ENCODE measurements at places on chromosomes 11 and 22.

GRCh38 chr11:76861490-76861953 lies 804 bp downstream of the ACER3 start:
- no peak for DNase-seq

GRCh38 chr11:44829838-44830237 lies 103.1 kb downstream of the TSPAN18 start:
- DNase-seq: no peak

- no peak for DNase-seq
Observed at GRCh38 chr11:100866453-100866852, 179.4 kb downstream of the ARHGAP42 start.

- DNase-seq: no peak
Observed at GRCh38 chr11:132263241-132263640, 892.8 kb downstream of the NTM start.

DNA sequence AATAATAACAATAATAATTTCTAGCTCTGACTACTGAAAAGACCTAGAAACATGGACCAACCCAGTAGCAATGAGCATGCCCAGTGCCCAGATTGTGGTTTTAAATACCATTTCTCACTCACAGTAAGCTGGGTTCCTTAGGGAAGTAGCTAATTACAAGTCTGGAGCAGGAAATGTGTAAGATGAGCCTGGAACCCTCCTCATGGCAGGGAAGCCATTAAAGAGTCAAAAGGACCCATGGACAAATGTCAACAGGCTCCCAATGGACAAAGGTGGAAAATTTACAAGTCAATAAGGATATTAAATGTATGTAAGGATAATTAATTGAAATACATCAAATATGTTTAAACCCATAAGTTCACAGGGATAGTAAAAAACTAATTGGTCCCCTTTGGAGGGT lies 10.6 kb upstream of the CSNK2A3 start:
- no peak for DNase-seq

GRCh38 chr11:21825127-21825526 lies 367.8 kb upstream of the ANO5 start:
- DNase-seq: no peak

GRCh38 chr11:111976767-111977145 lies 39.6 kb downstream of the DIXDC1 start:
- DNase-seq: no peak

DNA sequence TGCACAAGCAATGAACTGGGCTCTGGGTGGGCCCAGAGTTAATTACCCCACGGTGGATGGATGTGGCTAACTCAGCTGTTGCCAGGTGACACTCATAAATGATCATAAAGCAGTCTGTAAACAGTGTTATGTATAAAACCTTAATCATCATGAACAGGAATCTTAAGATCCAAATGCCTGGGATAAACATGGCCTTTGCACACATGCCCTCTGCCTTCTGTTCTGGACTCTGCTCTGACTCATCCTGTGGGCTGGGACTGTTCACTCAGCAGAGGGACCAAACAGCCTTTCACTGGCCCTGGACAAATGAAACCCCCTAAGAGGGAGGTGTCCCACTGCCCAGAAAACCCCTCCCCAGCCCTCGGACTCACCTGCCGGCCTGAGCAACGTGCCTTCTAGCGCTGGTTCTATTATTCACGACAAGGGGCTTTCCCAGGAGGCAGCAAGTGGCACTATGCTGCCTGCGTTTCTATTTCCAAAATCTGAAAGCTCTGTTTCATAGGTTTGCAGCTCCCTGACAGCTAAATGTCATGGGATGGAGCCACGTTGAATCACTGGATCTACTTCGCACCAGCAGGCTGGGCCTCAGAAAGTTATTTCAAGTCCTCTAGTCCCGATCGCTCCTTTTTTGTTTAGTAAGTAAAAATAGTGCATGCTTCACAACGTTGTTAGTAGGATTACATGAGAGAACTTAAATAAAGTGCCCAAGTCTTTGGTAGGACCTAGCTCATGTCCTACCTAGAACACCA lies 53.0 kb downstream of the LARGE1 start:
- DNase-seq: no peak

- DNase-seq: no peak
Observed at GRCh38 chr11:68142028-68142412, 20.8 kb upstream of the CHKA start.

GRCh38 chr11:67534070-67534679 lies 10.9 kb upstream of the CABP2 start:
- DNase-seq: no peak

DNA sequence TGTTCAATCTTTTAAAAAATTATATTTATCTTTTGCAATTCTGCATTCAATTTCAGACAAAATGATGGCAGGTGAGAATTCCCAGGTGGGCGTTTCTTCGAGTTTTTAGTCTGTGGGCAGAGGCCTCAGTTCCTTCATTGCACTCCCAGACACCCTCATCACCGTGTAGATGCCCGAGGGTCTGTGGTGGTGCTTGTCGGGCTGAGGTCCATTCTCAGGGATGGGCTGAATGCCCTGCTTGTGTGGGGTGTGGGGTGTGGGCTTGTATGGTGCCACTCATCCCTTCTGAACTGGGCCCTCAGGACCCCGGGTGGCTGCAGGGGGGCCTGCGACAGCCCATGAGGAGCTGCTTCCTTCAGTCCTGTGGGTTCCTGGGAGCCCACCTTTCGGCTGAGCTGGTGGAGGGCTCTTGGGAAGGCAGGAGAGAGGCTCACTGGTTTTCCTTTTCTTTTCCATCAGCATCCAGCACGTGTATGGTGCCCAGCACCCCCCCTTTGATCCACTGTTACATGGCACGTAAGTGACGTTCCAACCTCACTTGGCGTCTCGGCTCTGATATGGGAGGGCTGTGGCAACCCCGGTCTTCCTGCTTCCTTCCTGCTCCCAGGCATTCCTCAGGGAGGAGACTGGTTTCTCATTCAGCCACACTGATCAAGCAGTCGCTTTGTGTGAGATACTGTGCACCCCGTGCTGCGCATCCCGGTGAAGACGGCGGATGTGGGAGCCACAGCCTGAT lies 29.8 kb downstream of the TBC1D22A start:
- no peak for DNase-seq

DNA sequence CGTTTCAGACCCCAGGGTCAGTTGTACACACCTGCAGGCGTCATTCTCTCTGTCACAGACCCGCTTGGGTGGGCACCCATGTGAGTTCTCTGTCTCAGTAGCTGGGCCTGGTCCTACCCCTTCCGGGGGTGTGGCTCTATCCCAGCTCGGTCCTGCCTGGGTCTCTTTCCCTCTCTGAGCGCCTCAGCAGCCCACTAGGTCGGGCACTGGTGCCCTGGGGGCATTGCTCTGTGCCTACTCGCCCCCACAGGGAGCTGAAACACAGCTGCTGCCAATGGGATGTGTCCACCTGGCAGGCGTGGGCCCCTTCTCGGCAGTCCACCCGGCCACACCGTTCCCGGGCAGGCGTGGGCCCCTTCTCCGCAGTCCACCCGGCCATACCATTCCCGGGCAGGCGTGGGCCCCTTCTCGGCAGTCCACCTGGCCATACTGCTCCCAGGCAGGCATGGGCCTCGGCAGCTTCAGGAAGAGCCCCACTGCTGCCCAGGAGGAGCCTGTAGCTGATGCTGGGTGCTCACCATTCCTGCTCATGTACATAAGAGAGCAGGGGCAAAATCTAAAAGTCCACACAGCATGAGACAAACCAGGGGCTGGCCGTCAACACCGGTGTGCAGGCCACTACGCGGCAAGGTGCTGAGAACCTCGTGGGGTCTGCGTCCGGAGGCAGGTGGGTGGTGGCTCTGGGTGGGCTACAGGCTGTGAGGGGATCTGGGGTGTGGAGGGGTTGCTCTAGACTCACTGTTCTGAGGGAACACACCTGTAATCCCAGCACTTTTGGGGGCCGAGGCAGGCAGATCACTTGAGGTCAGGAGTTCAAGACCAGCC lies 12.3 kb downstream of the MLC1 start:
- no peak for DNase-seq

- no peak for DNase-seq
Observed at GRCh38 chr11:74444173-74444826, 23.0 kb downstream of the KCNE3 start.

- no peak for DNase-seq
Observed at GRCh38 chr11:115912484-115912945, 408.3 kb upstream of the CADM1 start.

GRCh38 chr11:68450711-68451110 lies 9.8 kb upstream of the PPP6R3 start:
- DNase-seq: no peak

- DNase-seq: no peak
Observed at GRCh38 chr22:22418957-22419356, 89.6 kb downstream of the ZNF280B start.

DNA sequence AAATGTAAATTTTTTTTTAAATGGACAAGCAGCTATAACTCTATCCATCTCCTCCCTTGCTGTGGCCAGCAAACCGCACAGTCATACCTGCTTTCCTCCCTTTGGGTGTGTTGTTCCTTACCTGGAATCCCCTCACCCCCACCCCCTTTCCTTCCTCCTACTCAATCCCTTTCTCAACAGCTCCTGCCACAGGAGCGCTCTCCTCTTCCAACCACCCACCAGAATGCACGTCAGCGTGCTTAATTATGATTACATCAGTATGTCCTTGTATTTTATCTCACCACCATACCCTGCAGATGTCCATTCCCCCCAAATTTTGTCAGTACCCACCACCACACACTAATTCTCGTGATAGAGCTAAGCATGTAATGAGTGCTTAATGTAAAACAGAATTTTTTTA lies 60.9 kb upstream of the LMO2 start:
- no peak for DNase-seq

GRCh38 chr11:702462-703461 lies 3.3 kb upstream of the EPS8L2 start:
- DNase-seq: no peak

DNA sequence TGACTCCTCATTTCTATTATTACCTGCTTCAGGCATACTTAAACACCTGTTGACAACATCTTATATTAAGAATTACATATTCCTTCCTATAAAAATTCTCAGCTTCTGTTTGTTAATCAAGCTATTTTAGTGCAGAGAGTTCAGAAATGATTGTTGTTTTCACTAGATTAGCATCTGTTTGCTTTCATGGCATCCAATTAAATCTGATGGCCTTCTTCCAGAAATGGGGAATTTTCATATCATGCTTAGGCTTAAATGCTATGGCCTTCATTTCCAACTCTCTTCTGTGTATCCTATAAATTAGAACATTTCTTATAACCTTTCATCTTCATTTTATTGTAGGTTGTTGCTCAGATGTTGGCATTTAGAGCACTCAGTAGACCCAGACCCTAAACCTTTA lies 180.0 kb downstream of the WNT11 start:
- DNase-seq: no peak

DNA sequence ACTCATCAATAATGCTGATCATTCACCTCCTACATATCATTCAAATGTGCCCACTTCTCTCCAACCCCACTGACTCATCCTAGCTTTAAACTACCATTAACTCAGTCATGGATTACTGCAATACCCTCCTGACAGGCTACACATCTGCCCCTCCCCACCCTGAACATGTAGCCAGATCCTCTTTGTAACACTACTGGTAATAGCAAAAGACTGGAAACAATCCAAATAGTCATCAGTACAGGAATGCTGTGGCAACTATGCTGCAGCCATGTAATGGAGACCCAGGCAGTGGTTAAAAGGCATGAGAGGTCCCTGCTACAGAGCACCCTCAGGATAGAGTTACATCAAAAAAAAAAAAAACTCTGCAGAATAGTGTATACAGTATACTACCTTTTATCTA lies 16.6 kb downstream of the SLC43A3 start:
- no peak for DNase-seq

DNA sequence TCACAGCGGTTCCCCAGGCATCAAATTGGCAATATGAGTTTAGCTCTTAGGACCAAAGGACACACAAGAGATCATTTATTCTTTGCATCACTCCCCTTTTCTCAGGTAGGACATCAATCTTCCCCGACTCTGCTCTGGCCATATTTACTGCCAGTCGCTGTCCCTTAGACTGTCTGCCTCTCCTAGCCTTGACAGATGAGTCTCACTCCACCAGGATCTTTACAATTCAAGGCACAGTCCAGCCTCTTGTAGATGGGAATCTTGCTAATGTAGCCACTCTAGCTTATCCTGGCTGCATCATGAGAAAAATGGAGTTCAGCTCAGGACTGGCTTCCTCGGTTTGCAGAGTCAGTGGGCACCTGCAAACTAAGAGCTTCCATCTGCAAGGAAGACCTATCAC lies 915.2 kb downstream of the NTM start:
- no peak for DNase-seq

DNA sequence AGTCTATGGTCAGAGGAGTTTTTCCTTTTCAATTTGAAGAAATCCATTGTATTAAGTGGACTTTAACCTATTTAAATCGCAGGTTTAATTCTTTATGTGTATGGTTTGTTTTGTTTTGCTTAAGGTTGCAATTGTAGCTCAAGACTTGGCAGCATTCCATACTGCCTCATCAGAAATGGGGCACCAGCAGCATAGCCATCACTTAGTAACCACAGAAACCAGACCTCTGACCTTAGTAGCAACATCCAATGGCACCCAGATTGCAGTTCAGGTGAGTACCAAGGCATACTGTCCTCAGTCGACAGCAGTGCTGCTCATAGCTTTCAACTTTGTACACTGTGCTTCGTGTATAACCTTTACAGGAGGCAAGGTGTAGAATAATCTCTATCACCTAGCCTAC lies 48.4 kb upstream of the WEE1 start:
- no peak for DNase-seq

DNA sequence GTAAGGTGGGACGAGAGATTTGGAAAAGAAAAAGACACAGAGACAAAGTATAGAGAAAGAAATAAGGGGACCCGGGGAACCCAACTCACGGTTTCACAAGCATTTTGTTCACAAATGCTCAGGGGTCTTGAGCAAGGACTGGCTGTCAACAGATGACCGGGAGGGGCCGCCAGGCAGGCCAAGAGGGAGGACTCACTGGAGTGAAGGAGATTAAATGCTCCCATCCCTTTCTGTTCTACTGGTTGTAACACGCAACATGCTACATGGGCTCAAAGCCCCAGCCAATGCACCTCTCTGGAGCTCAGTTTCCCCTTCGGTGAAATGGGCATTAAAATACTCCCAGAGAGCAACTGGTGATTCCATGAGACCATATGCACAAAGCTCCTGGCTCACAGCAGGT lies 13.4 kb downstream of the SHANK2 start:
- DNase-seq: no peak

- no peak for DNase-seq
Observed at GRCh38 chr11:87926250-87926970, 248.8 kb downstream of the RAB38 start.

DNA sequence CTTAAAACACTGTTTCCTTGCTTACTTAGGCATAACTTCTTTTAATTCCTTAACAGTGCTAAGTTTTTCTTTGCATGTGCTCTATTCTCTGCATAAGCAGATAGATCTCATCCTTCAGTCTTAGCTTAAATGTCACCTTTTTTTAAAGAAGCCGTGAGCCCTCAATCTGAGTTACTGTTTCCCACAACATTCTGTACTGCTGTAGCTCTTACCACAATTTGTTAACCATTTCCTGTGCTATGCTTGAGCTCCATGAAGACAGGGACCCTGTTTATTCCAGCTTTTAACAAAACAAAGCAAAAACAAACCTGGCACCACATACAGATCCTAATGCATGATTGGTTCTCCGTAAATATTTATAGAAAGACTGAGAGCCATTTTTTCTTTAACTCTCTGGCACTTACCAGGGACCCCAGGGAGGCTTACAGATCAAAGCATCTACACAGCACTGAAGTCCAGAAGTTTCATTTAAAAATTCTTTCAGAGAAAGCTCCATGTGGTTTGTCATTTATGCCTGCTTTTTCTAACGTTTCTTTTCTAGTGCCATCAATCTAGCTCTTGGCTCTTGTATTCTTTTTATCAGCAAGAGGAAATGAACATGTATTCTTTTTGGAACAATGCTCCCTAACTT lies 74.9 kb downstream of the DYNC2H1 start:
- DNase-seq: no peak

- no peak for DNase-seq
Observed at GRCh38 chr22:23563111-23563510, 17.0 kb downstream of the IGLL1 start.

GRCh38 chr22:19843857-19844376 lies 10.8 kb downstream of the GNB1L start:
- no peak for DNase-seq

Data from T-helper 1 cell (primary cell).